Nucleus accumbens (tissue), 56 donors: ENCODE measurements at places on chromosomes 11 and 22.

GRCh38 chr11:60797846-60798630 lies 12.9 kb downstream of the MS4A10 start:
- DNase-seq = no peak

DNA sequence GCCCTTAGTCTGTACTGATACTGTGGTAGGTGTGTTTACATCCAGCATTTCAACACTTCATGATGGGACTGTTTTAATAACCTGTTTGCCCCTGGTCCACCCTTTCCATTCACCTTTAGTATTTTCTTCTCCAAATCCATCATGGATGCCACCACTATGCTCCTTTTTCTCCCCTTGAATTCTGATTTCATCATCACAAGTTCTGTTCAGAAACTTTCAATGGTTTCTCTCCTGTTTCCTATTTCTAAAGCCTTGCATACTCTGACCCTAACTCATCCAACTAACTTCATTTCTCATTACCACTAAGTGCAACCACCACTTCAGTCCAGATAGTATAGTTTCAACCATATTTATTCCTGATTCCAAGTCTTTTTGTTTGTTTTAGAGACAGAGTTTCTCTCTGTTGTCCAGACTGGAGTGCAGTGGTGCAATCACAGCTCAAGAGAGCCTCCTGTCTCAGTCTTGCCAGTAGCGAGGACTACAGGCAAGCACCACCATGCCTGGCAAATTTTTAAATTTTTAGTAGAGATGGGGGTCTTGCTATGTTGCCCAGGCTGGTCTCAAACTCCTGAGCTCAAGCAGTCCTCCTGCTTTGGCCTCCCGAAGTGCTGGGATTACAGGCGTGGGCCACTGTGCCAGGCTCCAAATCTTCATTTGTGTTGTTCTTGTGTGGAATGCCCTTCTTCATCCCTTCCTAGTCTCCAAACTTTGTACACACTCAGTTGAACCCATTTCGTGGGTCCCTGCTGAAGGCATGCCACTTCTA lies 1.2 kb upstream of the LIN7C start:
- no peak for DNase-seq

DNA sequence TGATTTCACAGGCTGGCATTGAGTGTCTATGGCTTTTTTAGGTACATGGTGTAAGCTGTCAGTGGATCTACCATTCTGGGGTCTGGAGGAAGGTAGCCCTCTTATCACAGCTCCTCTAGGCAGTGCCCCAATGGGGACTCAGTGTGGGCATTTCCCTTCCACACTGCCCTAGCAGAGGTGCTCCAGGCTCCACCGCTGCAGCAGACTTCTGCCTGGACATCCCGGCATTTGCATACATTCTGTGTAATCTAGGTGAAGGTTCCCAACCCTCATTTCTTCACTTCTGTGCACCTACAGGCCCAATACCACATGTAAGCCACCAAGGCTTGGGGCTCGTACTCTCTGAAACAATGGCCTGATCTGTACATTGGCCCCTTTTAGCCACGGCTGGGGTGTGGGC lies 78.3 kb downstream of the RNF169 start:
- no peak for DNase-seq

DNA sequence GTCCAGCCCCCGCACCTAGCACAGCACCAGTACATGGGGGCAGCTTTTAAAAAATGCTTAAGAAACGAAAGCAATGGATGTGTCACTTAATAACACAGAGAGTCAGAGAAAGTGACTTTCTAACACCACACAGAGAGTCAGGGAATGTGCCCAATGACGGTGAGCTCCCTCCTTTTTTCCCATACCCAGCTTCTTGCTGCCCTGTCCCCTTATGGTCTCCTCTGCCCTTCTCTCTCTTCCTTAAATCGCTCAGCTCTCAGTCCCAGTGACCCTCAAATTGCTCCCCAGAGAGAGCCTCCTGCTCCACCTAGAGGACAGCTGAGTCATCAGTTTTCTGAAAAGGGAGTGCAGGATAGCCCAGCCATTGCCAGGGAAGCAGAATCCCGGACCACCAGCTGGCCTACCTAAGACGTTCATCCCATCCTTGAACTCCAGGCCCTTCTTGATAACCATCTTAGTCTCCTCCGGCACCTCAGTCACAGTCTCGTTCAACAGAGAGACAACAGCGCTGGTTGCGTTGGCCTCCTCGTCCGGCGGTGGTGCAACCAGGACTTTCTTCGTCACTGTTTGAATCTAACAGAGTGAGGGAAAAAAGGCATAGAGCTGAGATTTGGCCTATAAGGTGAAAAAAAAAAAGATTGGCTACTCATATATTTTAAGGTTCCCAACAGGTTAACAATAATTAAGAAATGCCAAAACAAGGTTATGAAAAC lies 113.5 kb downstream of the SLC1A2 start:
- DNase-seq = no peak

DNA sequence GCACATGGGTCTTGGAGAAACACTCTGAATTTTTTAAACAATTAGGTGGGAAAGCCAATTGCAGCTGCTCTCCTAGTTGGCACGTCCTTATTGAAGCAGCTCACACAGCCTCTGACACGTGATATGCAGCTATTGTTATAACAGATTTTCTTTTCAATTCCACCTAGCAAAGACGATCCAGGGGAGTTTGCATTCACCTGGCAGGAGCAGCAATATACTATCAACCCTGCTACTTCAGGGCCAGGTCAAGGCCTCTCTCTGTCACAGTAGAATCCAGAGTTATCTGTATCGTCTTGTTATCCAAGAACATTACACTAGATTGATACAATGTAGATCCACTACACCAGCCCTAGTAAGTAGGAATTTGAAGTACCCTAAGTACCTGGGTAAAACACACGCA lies 8.3 kb downstream of the KRTAP5-11 start:
- no peak for DNase-seq
